ENCODE measurements at places on chromosomes 6 and 20.

GRCh38 chr20:64180673-64181072, 16.4 kb downstream of the MYT1 start:
- no peak for DNase-seq

DNA sequence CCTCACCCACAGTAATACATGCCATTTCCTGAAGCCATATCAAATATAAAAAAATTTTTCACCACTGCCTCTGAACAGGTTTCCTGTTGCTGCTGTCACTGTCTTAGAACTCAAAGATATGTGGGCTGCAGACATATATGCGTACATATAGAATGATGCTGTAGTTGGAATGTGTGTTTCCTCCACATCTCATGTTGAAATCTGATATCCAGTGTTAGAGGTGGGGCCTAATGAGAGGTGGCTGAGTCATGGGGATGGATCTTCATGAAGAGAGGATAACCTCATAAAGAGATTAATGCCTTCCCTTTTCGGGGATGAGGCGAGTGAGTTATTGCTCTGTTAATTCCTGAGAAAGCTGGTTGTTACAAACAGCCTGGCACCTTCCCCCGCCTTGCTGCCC, 7.7 kb upstream of the SCP2D1 start:
- DNase-seq, result no peak

DNA sequence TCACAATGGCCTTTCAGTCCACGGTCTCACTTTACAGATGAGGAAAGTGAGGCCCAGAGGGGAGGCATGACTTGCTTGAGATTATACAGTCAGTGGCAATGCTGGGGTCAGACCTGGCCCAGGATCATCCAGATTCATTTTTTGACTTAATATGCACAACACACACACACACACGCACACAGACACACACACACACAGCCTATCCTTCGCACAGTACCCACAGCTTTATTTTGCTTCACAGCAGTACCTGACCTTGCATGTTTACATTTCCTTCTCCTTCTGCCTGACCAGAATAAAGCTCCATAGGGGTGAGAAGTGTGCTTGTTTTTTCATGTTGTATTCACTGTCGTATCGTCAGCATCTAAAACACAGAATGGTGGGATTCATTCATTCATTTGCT, 79.8 kb downstream of the VEGFA start:
- no peak for DNase-seq

GRCh38 chr6:44499609-44500008, 112.1 kb downstream of the CDC5L start:
- no peak for DNase-seq

- DNase-seq, result no peak
These were observed 212.5 kb downstream of the C6orf118 start for GRCh38 chr6:165096868-165097267.

GRCh38 chr20:63706852-63707557, 771 bp downstream of the ARFRP1 start:
- DNase-seq, result no peak

- DNase-seq, result no peak
These were observed 171.2 kb upstream of the BMP5 start for GRCh38 chr6:56046576-56046975.

- DNase-seq, result no peak
These were observed 189.2 kb upstream of the AGPAT4 start for GRCh38 chr6:161463071-161463470.

DNA sequence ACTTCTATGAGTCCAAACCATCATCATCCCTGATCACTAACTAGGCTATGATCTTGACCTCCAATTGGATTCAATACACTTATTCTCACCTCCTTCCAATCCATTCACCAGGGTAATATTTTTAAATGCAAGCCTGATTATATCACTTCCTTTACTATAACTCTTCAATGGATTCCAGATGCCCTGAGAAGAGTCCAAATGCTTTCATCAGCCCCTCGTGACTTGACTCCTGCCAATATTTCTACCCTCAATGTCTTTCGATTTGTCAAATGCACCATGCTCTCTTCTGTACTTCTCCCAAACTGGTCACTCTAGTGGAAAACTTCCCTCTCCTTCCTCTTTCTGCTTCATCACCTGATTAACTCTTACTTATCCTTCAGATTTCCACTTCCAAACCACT, 70.8 kb downstream of the CD164 start:
- DNase-seq, result no peak

- DNase-seq, result no peak
These were observed 4.1 kb downstream of the SLC23A2 start for GRCh38 chr20:4997222-4997621.

GRCh38 chr6:88167352-88167937, 1.3 kb upstream of the CNR1 start:
- DNase-seq, result no peak

DNA sequence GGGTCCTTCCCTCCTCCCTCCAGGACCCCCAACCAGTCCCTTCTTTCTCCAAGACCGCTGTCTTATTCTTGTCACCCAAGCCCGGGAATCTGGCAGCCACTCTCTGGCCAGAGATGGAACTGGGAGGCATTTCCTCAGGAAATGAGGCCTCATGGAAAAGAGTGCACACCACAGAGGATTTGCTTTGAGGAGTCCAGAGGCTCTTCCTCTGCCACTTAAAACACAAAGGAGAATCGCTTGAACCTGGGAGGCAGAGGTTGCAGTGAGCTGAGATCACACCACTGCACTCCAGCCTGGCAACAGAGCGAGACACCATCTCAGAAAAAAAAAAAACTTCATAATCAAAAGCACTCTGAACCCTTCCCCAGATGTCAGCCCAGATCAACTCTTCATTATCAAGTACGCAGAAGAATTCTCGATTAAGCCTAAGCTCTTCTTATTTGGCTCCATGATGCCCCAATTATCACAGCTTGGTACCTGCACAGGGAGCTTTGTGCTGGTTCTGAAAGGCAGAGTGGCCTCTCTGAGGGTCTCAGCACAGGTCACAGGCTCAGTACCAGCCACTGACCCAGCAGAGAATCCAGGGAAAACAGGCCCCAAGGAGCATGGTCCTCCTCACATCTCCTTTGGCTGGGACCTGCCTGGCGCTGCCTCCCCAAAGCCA, 82.9 kb upstream of the MAFB start:
- no peak for DNase-seq

DNA sequence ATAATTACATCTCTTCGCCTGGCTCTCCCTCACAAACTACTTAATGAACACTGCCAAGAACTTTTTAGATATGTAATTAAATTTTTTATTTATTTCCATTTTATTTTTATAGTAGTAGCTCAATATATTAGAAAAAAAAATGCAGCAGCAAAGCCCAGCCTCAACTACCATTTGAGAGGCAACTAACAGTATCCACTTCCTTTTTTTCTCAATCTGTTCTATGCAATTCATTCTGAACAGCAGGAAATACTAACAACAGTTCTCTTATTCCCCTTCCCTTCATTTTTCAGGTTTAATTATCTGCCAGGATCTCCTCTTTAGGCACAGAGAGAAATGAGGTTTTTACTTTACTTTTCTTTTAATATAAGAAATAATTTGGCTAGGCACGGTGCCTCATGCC, 112.7 kb downstream of the ZNF217 start:
- no peak for DNase-seq

DNA sequence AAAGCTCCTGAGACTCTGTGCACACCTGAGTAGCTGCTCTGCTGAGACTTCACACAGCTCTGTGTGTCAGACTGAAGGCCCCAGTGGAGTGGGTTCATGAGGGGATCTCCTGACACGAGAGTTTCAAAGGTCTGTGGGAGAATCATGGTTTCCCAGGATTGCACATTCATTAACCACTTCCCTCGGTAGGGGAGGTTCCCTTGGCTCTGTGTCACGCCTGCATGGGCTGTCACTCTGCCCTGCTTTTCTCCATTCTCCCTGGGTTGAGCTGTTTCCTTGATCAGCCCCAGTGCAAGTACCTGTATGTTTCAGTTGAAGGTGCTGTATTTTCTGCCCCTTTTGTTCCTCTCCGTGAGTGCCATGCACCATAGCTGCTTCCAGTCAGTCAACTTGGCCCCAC, 236.9 kb downstream of the EPM2A start:
- DNase-seq, result no peak

GRCh38 chr6:161424421-161424820, 150.6 kb upstream of the AGPAT4 start:
- DNase-seq, result no peak

- no peak for DNase-seq
These were observed 81.3 kb upstream of the NAA20 start for GRCh38 chr20:19935842-19936241.

DNA sequence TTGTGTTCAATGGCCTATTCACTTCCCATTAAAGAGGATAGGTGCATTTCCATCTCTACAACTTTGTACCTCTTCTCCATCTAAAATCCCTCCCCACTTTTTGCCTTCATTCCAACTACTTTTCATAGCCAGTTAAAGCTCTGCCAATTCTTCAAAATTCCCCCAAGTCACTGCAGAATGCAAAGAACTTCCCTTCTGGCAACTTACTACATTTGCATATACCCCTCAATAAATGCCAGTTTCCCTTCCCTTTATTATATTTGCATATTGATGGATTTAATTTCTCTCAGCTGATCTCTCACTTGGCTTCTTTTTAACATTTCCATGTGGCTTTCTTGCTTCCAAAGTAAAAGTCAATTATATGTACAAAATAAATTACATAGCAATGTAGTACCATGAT, 393.4 kb downstream of the HACE1 start:
- no peak for DNase-seq

DNA sequence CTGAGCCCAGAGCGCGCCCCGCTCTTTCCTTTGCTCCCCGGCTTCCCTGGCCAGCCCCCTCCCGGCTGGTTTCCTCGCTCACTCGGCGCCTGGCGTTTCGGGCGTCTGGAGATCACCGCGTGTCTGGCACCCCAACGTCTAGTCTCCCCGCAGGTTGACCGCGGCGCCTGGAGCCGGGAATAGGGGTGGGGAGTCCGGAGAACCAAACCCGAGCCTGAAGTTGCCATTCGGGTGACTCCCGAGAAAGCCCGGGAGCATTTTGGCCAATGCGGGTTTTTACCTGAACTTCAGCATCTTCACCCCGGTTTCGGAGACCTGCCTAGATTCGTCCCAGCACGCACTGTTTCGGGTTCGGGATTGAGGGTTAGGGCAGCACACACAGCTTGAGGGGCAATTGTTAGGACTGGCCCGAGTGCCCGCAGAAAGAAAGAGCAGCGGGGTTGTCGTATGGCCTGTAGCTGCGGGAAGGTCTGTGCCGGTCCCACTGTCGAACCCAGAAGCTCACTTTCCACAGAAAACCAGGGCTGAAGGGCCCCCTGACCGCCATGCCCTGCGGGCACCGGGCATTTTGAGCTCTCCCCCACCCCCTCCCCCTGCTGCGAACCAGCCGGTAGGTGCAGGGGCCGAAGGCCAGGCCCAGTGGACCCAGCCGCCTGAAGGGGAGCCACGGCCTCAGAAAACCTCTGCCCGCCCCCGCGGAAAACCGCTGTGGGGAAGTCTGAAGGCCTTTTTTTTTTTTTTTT, 2.1 kb downstream of the FOXP4 start:
- DNase-seq, result no peak

DNA sequence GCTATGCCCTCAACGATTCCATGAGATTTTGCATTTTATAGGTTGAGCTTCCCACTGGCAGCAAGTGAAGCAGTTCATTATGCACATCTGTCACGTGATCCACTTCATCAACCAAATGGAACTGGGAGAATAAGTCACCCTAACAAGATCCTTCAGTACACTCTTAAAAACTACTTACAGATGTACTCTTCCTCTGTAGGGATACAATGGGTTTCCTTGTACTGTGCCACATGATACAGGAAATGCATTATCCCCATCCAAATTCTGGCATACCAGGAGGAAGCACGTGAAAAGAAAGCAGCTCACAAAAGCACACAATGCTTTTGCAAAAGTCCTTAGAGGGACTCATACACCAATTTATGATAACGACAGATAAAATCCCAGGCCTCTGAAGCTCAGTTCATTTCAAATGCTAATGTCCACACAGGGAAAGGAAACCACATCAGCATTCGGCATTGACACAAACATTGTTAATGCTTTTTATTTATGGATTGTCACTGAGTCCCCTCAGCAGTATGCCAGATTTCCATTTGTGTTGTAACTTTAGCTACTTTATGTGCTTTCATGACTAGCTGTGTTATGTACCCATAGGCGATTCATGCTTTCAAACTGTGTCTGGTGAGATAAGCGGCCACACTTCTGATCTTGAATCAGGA, 58.1 kb upstream of the REV3L start:
- DNase-seq, result peak; percentile 55

Measured in spinal cord (tissue), 10 donors.